ENCODE measurements at places on chromosomes 7 and 10.
A peak's percentile ranks its signal among the peaks of the same experiment; 100 is the strongest.

- DNase-seq: no peak
- H3K27me3 ChIP-seq: no peaks in the 10 kb centered on the region
- H3K4me1 ChIP-seq: peaks cover 1% of the 10 kb centered on the region
- peaks cover 69% of the 10 kb centered on the region for H3K36me3 ChIP-seq
- H3K4me3 ChIP-seq: no peak overlapping the region
Observed at GRCh38 chr10:6103591-6103990, 14.8 kb downstream of the RBM17 start.

- no peaks in the 10 kb centered on the region for H3K36me3 ChIP-seq
- DNase-seq: peak; percentile 11
- no peaks in the 10 kb centered on the region for H3K4me1 ChIP-seq
- H3K27ac ChIP-seq: no peak overlapping the region
Observed at GRCh38 chr10:98400482-98400881, 14.5 kb downstream of the PYROXD2 start.

DNA sequence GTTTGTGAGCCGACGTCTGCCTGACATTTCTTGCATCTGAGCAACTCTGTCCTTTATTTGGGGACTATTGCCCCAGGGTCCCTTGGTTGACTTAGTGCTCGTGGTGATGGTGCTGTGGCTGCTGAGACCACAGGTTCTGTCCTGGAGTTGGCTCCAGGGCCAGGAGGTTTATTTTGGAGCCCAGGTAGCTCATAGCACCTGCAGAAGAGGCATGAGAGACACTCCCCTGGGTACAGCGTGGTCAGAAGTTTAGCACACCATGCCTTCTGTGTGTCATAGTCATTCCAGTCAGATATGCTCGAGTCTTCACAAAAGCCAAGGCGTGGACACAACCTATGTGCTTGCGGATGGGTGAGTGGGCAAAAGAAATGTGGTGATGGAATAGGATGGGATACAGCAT is 496.9 kb downstream of the TCERG1L start:
- no peaks in the 10 kb centered on the region for H3K27me3 ChIP-seq
- no peak overlapping the region for H3K4me3 ChIP-seq
- H3K36me3 ChIP-seq: no peaks in the 10 kb centered on the region
- H3K4me1 ChIP-seq: no peaks in the 10 kb centered on the region
- no peak overlapping the region for H3K27ac ChIP-seq

DNA sequence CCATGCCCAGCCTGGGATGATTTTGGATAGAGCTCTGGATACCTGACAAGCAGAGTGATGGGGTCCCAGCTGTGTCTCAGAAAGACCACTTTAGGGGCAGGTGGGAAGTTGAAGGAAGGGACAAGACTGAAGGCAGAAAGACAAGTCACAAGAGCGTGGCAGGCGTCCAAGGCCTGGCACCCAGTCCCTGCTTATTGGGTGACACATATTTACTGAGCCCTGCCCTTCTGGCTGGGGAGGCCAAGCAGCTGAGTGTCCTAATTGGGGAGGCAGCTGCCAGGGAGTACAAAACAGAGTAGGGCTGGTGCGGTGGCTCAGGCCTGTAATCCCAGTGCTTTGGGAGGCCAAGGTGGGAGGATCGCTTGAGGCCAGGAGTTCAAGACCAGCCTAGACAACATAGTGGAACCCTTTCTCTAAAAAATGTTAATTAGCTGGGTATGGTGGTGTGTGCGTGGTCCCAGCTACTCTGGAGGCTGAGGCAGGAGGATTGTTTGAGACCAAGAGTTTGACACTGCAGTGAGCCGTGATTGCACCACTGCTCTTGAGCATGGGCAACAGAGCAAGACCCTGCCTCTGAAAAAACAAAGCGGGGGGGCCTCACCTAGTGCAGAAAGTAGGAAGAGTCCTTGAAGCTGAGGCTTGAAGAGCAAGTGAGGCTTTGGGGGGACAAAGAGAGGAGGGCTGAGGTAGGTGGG is 53.0 kb upstream of the GTF2I start:
- DNase-seq: no peak
- H3K36me3 ChIP-seq: no peaks in the 10 kb centered on the region
- H3K4me1 ChIP-seq: peaks cover 3% of the 10 kb centered on the region
- no peak overlapping the region for H3K27ac ChIP-seq
- no peak overlapping the region for H3K4me3 ChIP-seq
- peaks cover 5% of the 10 kb centered on the region for H3K27me3 ChIP-seq

- no peaks in the 10 kb centered on the region for H3K27me3 ChIP-seq
- DNase-seq: no peak
- no peak overlapping the region for H3K4me3 ChIP-seq
- no peaks in the 10 kb centered on the region for H3K4me1 ChIP-seq
- no peaks in the 10 kb centered on the region for H3K36me3 ChIP-seq
Observed at GRCh38 chr7:68684246-68684839, 913.9 kb upstream of the AUTS2 start.

DNA sequence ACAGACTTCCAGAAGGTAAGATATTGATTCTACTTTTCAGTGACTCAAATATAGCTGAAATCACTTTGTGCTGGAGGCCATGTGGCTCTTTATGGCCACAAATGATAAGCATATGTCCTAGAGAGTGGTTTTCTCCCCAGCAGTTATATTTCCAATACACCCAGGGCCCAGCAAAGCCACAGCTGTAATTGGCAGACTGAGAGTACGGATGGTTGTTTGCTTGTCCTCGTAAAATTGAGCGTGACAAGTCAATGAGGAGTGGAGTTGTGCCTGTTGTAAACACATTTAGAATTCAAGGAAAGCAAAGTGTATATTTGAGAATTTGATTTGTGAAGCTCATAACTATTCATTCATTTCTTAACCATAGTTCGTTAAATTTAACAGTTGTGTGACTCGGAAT is 201.8 kb downstream of the LHFPL3 start:
- H3K27ac ChIP-seq: no peak overlapping the region
- no peak for DNase-seq
- H3K27me3 ChIP-seq: no peaks in the 10 kb centered on the region
- H3K4me3 ChIP-seq: no peak overlapping the region
- H3K36me3 ChIP-seq: no peaks in the 10 kb centered on the region
- no peaks in the 10 kb centered on the region for H3K4me1 ChIP-seq

DNA sequence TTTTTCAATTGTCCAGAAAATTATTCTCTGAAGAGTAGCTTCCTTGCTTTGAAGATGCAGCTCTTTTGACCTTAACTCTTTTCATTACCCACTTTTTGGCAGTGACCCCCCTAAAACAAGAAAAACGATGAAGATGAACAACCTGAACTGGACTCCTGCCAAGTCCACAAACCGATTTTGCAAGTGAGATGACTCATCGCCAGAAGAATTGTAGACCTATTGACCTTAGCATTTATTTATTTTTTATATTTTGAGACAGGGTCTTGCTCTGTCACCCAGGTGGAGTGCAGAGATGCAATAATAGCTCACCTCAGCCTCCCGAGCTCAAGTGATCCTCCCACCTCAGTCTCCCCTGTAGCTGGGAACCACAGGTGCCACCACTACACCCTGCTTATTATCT is 859.2 kb downstream of the GATA3 start:
- no peak for DNase-seq
- H3K27me3 ChIP-seq: no peaks in the 10 kb centered on the region
- no peaks in the 10 kb centered on the region for H3K4me1 ChIP-seq
- H3K4me3 ChIP-seq: no peak overlapping the region
- no peaks in the 10 kb centered on the region for H3K36me3 ChIP-seq
- no peak overlapping the region for H3K27ac ChIP-seq

GRCh38 chr7:125775317-125775716 is 845.7 kb upstream of the POT1 start:
- no peaks in the 10 kb centered on the region for H3K27me3 ChIP-seq
- H3K36me3 ChIP-seq: no peaks in the 10 kb centered on the region
- no peak overlapping the region for H3K27ac ChIP-seq
- H3K4me1 ChIP-seq: no peaks in the 10 kb centered on the region
- H3K4me3 ChIP-seq: no peak overlapping the region

DNA sequence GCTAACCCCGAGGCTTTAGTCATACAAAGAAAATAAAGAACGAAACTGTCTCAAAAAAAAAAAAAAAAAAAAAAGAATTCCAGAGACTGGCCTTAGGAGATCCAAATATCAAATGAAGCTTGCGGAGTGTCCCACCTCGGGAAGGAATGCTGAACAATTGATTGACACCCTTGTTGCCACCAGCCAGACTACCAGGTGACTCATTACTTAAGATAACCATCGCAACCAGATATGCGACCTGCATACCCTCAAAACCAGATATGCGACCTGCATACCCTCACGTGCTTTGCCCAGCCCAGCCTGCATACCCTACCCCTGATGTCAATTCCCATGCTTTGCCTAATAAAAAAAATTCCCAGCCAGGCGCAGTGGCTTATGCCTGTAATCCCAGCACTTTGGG is 2.7 kb upstream of the PRKRIP1 start:
- H3K4me3 ChIP-seq: no peak overlapping the region
- H3K4me1 ChIP-seq: peaks cover 18% of the 10 kb centered on the region
- no peak overlapping the region for H3K27ac ChIP-seq
- peaks cover 18% of the 10 kb centered on the region for H3K36me3 ChIP-seq

- H3K4me3 ChIP-seq: no peak overlapping the region
- H3K27ac ChIP-seq: no peak overlapping the region
- DNase-seq: no peak
- H3K4me1 ChIP-seq: no peaks in the 10 kb centered on the region
- H3K36me3 ChIP-seq: no peaks in the 10 kb centered on the region
- no peaks in the 10 kb centered on the region for H3K27me3 ChIP-seq
Observed at GRCh38 chr10:5595591-5595990, 70.8 kb downstream of the ASB13 start.

GRCh38 chr10:131810036-131810804 is 90.6 kb upstream of the PPP2R2D start:
- H3K27ac ChIP-seq: no peak overlapping the region
- no peaks in the 10 kb centered on the region for H3K36me3 ChIP-seq
- DNase-seq: no peak
- no peak overlapping the region for H3K4me3 ChIP-seq
- no peaks in the 10 kb centered on the region for H3K4me1 ChIP-seq
- no peaks in the 10 kb centered on the region for H3K27me3 ChIP-seq

DNA sequence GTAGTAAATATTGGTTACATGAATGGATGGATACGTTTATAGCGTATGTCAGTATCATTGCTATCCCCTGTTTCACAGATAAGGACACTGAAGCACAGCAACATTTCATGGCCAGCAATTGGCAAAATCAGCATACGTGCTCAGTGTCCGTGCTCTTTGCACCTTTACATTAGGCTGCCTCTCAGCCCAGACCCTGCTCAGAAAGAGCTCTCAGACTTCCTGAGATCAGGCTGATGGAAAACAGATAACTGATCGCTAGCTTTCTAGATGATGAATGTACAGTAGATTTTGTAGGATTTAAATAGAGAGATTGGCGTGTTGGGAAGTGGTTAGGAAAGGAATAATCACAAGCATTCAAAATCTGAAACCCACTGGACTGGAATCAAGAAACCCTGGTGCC is 106.7 kb downstream of the ARID5B start:
- no peaks in the 10 kb centered on the region for H3K4me1 ChIP-seq
- H3K27me3 ChIP-seq: no peaks in the 10 kb centered on the region
- H3K4me3 ChIP-seq: no peak overlapping the region
- H3K27ac ChIP-seq: no peak overlapping the region
- no peak for DNase-seq

DNA sequence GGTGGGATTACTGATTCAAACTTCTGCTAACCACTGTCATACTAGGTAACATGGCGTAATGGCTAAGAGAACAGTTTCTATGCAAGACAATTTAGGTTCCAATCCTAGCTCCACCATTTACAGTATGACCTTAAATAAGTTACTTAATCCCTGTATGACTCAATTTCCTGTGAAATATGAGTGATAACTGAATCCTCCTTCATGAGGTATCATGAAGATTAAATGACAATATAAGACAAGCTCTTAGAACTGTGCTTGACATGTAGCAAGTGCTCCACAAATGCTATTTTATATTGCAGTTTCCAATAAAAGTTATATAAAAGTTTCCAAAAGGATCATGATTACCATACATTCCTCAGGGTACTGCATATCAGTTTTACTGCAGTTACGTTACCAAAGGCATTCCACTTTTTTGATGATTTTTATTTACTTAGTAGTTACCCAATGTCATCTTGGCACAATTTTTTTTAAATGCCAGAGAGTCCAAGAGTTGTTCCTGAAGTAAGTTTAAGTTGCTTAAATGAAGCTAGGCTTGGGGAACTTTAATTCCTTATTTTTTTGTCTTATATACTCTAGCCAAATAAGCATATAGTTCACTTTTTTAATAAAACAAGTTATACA is 7.1 kb downstream of the DOCK4 start:
- no peak overlapping the region for H3K27ac ChIP-seq
- no peak overlapping the region for H3K4me3 ChIP-seq
- H3K4me1 ChIP-seq: peaks cover 7% of the 10 kb centered on the region
- peaks cover 21% of the 10 kb centered on the region for H3K27me3 ChIP-seq
- H3K36me3 ChIP-seq: no peaks in the 10 kb centered on the region

- no peak overlapping the region for H3K27ac ChIP-seq
- no peaks in the 10 kb centered on the region for H3K27me3 ChIP-seq
- H3K4me3 ChIP-seq: no peak overlapping the region
- DNase-seq: no peak
- peaks cover 37% of the 10 kb centered on the region for H3K4me1 ChIP-seq
Observed at GRCh38 chr10:100531761-100532160, 2.1 kb upstream of the NDUFB8 start.

GRCh38 chr10:69088471-69088769 is 517 bp downstream of the SRGN start:
- H3K36me3 ChIP-seq: peaks cover 34% of the 10 kb centered on the region
- peaks cover 66% of the 10 kb centered on the region for H3K4me1 ChIP-seq
- peak; percentile 55 for DNase-seq

DNA sequence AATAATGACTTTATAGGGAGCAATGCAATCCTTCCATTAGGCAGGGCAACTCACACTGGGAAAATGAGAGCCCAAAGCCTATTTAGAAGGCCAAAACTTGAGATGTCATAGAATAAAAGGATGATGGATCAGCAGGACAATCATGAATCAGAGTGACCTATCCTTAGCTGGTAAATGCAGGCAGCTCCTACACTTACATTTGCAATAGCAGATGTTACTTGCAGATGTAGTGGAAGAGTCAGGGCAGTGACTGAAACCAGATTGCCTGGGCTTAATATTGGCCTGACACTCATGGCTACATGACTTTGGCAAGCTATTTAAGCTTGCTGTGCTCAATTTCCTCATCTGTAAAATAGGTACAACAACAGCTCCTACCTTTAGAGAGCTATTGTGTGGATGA is 98.7 kb downstream of the PRTFDC1 start:
- no peaks in the 10 kb centered on the region for H3K27me3 ChIP-seq
- no peaks in the 10 kb centered on the region for H3K36me3 ChIP-seq
- DNase-seq: no peak
- no peaks in the 10 kb centered on the region for H3K4me1 ChIP-seq
- no peak overlapping the region for H3K4me3 ChIP-seq

DNA sequence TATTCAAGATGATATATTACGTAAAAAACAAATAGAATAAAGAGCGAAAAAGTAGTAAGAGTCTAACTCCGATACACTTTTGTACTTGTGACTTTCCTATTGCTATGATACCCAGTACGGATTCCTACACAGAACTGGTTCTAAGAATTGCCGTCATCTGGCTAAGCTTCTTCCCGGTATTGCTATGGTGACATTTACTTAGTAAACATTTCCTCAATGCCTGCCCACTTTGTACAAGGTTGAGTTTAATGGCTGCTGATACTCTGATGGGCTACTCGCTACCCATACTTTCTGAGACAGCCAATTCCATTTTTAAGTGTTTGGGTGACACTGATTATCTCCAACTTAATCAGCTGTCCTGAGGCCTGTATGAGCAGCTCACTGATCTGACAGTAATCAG is 55.6 kb downstream of the OSBPL3 start:
- H3K36me3 ChIP-seq: no peaks in the 10 kb centered on the region
- no peak for DNase-seq
